ENCODE measurements at places on chromosomes 1 and 21. TPM values are rescaled to one million over a fixed set of nuclear protein-coding genes. Genes with fewer than 3 reads are reported as not detected.

MEX3A gene
- 69.5 TPM for total RNA-seq

SLAMF6 gene
- total RNA-seq = not detected

TMEM269 gene
- 0.94 TPM for total RNA-seq

FLG2 gene
- total RNA-seq = not detected

ZBTB48 gene
- total RNA-seq = 19.4 TPM

GLMP gene
- total RNA-seq = 14.1 TPM
